Activated CD4-positive, alpha-beta T cell treated with anti-CD3 and anti-CD28 coated beads for 48 hours (primary cell): ENCODE measurements at places on chromosomes 4 and X.
A peak's percentile ranks its signal among the peaks of the same experiment; 100 is the strongest.

GRCh38 chr4:22596409-22596808 lies 80.5 kb upstream of the ADGRA3 start:
- DNase-seq = no peak

- DNase-seq = no peak
These were observed 49.6 kb upstream of the SPRY1 start for GRCh38 chr4:123346951-123347350.

GRCh38 chrX:69793260-69793935 lies 177.5 kb downstream of the EDA start:
- DNase-seq = no peak

GRCh38 chr4:16661813-16662212 lies 236.6 kb downstream of the LDB2 start:
- DNase-seq = no peak

- DNase-seq = no peak
These were observed 6.3 kb downstream of the CA5B start for GRCh38 chrX:15744181-15744867.

- DNase-seq = no peak
These were observed 421.4 kb upstream of the CPXCR1 start for GRCh38 chrX:88325634-88326033.

DNA sequence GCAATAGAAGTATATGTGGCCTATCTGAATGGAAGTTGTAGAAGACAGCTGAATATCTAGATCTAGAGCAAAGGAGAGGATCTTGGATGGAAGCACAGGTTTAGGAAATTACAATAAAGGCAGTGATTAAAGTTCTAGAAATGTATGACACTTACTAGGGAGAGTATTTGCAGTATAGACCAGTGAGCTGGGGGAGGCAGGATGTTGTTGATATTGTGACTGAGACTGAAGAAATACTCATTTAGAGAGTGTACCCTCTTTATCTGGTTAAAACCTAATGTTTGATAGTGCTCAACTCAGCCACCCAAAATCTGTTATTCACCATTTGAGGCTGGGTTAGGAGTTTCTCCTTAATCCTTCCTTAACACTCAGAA lies 439.5 kb downstream of the GRXCR1 start:
- DNase-seq = no peak

DNA sequence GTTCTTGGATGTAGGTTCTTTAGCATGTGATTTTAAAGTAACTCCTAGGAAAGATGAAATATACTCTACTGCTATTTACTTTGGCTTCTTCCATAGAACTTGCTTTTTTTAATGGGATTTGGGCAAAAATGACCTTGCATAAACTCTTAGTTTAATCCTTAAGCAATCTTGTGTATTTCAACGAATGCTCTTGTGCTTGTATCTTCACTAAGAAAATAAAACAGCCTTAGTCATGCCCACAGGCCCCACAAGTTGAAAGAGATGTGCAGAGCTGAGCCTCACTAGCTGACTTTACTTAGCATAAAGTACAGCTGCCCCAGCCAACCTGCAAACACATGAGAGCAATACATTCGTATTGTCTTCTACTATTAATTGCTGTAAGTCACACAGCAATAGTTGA lies 1609.2 kb downstream of the STIM2 start:
- DNase-seq = no peak

DNA sequence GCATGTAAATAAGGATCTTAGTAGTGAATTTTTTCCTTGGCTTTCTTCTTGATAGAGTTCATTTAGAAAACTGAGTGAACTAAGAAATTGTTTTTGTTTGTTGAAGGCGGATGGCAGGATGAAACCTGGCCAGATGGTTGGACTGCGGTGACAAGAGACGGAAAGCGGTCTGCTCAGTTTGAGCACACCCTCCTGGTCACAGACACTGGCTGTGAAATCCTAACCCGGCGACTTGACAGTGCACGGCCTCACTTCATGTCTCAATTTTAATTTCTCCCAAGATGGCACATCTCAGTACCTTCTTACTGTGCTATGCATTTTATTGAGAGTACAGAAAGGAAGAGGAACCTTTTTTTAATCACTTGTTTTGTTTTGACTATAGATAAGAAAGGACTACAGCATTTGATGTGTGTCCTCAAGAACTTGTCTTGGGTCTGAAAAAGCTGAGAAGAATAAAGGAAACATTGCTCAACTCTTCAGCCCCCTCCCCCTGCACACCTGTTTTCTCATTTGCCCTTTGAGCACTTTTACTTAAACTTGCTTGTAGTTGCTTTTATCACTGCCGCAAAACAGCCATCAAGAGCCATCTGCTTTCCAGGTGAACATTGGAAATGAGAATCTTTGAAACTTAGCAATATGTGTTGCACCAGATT lies 27.4 kb downstream of the ADH5 start:
- no peak for DNase-seq

- peak; percentile 5 for DNase-seq
These were observed 37.3 kb downstream of the RRAGB start for GRCh38 chrX:55754861-55755294.

DNA sequence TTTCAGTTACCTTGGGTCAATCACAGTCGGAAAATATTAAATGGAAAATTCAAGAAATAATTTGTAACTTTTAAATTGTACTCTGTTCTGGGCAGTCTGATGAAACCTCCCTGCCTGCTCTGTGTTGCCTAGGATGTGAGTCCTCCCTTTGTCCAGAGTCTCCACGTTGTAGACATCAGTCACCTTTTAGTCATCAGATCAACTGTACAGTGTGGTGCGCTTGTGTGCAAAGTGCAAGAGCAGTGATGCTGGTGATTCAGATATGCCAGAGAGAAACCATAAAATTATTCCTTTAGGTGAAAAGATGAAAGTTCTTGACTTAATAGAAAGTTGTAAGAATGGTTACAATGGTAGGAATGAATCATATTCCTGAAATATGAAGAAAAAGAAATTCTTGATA lies 1.4 kb downstream of the SPATA4 start:
- peak; percentile 66 for DNase-seq

DNA sequence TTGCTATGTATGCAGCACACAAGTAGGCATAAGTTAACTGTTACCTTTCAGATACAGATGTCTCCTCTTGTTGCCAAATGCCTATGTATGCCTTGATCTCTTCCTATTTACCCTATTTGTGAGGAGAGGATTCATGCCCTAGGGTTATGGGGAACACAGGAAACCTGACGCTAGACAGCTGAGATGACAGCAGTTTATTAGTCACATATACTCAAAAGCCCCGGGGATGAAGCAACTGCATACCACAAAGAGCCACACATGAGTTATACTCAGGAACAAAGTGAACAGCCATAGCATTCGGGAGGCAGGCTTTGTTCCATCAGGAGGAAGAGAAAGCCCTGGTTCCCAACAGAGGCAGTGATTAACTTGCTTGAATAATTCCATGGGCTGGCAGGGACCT lies 1011.7 kb upstream of the PCDH7 start:
- no peak for DNase-seq

DNA sequence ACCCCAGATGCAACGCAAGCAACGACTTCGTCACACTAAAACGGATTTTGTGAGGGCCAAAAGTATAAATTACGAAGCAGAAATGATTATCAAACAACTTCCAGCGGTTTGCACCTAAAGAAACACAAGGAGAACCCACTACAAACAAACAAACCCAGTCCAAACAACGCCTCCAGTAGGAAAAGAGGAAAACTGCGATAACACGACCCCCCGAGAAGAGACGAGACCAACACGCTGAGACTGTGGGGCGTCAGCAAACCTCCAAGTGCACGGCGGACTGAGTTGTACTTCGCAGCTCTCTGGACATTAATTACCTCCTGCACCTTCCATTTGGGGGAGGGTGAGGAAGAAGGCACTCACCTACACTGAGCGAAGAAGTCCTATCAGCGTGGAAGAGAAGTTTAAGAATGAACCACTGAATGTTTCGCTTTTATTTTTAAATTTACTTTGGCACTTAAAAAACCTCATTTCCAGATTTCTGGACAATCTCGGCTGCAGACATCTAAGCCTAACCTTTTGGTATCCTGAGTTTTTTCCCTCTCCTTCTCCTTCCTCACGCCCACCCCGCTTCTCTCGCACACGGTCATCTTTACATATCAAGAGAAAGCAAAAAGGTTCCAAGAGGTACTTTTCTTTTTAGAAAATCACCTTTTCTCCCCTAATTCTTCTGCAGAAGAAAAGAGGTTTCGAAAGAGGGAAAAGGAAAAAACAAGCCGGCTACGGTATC lies at the start of gene MAB21L2:
Gene MAB21L2 (plus strand): TSS at position 6 of the 727 bp plus-strand sequence. CDS start 879 bp downstream, outside the sequence.
- no peak for DNase-seq

GRCh38 chr4:107818301-107818910 lies 6.3 kb upstream of the SGMS2 start:
- peak; percentile 11 for DNase-seq

DNA sequence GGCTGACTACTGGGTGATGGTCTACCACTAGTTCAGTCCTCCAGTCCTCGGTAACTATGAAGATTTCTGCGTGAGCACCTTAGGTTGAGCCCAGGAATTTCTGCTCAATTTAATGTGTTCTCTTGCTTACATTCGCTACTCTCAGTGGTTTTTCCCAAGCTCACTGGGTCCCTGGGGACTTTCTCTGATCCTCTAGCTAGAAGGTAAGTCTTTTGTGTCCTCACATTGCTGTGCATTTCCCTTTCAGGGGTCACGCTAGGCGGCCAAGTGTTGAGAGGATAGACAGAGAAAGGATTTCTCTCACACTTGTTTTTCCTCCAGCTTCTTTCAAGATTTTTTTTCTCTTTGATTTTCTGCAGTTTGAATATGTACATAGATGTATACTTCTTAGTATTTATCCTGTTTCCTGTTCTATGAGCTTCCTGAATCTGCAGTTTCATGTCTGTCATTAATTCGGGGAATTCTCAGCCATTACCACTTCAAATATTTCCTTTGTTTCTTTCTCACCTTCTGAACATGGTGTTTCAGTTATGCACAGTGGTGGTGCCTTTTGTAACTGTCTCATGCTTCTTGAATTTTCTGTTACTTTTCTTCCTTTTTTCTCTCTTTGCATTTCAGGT lies 17.5 kb downstream of the MAGEA9 start:
- DNase-seq = no peak

GRCh38 chr4:128675083-128675482 lies 134.4 kb upstream of the JADE1 start:
- no peak for DNase-seq

GRCh38 chrX:56746996-56747395 lies 18.0 kb downstream of the NBDY start:
- no peak for DNase-seq

GRCh38 chr4:16055471-16055870 lies 28.4 kb downstream of the PROM1 start:
- DNase-seq = no peak

GRCh38 chr4:142893012-142893411 lies 46.9 kb upstream of the INPP4B start:
- no peak for DNase-seq

DNA sequence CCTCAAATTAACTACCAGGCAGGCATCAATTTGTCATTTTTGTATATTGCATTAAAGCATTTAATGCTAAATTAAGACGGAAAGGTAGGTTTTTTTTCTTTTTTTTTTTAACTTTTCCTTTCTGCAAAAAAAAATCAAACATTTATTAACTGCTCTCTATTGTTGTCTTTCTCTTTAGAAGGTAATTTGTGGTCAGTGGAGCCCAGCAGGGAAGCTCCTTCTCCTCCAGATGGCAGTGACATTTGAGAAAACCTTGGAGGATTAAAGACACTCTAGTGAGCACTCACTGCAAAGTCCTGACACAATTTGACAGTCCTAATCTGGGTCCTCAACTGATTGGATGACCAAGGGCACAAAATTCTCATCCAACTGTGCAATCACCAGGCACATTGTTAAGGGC lies 102.4 kb downstream of the SLIT2 start:
- no peak for DNase-seq

- DNase-seq = no peak
These were observed 19.8 kb downstream of the BEX3 start for GRCh38 chrX:103396186-103396585.

DNA sequence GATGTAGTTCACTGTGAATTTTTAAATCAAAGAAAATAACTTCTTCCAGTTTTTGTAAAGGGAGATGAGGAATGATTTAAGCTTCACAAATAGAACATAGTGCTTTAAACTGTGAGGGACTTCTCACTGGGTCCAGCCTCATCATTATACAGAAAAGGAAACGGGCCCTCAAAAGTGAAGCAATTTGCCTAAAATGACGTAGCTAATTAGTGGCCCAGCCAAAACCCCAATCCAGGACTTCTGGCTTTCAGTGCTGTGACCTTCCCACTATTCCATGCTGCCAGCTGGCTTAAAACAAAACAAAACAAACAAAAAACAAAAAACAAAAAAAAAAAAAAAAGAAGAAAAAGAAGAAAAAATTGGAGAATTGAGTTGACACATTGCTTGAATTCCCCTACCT lies 45.0 kb upstream of the STOX2 start:
- no peak for DNase-seq

GRCh38 chr4:184792334-184792733 lies 33.4 kb downstream of the ACSL1 start:
- DNase-seq = no peak

GRCh38 chr4:118842055-118842454 lies 6.1 kb upstream of the SEC24D start:
- no peak for DNase-seq

DNA sequence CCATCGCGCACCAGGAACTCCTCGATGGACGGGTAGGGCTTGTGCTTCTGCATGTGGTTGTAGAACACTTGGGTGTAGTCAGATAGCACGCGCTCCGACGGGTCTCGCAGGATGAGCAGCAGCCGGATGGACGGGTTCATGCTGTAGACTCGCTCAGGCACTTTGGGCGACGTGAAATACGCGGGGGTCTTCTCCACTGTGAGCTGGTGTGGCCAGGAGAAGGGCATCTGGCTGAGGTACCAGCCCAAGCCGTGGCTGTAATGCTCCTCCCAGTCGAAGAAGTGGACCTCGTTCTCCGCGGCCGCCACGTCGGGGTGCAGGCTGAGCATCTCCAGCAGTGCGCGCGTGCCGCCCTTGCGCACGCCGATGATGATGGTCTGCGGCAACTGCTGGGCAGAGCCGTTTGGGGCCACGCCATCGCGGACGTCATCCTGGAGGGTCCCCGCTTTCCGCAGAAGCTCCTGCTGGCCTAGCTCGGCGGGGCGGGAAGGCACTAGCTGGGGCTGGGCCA lies 29.2 kb downstream of the HS3ST1 start:
- no peak for DNase-seq

DNA sequence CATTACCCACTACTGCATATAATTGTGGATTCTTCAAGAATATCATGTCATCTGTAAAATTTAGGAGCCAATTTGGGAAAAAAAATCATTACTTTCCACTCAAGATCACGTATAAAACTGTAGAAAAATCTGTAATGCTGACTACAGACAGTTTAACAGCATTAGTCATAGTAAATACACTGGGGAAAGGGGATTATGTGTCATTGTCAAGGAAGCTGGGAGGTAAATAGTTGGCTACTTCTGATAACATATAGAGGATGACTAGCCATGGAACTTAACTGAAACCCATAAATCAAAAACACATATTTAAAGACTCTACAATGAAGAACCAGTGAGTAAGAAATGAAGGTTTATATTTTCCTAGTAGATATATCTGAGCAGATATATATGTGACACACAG lies 1666.4 kb upstream of the IGFBP7 start:
- no peak for DNase-seq

GRCh38 chr4:142354041-142354440 lies 492.1 kb downstream of the INPP4B start:
- DNase-seq = no peak
